ENCODE measurements at places on chromosomes 11 and 22. TPM values are rescaled to one million over a fixed set of nuclear protein-coding genes. Genes with fewer than 3 reads are reported as not detected.

GRCh38 chr11:46332568-46333393, 14.5 kb upstream of the DGKZ start:
- no peak overlapping the region for H3K27ac ChIP-seq
- H3K4me1 ChIP-seq = peaks cover 40% of the 10 kb centered on the region
- no peaks in the 10 kb centered on the region for H3K36me3 ChIP-seq
- DNase-seq = peak; percentile 89

GDPD4 gene
- total RNA-seq = not detected

CSF2RB gene
- total RNA-seq = 25.4 TPM

GRCh38 chr11:101726988-101727387, 143.2 kb upstream of the TRPC6 start:
- no peak overlapping the region for H3K4me3 ChIP-seq
- no peaks in the 10 kb centered on the region for H3K27me3 ChIP-seq
- no peaks in the 10 kb centered on the region for H3K36me3 ChIP-seq
- DNase-seq = no peak
- H3K27ac ChIP-seq = no peak overlapping the region

DNA sequence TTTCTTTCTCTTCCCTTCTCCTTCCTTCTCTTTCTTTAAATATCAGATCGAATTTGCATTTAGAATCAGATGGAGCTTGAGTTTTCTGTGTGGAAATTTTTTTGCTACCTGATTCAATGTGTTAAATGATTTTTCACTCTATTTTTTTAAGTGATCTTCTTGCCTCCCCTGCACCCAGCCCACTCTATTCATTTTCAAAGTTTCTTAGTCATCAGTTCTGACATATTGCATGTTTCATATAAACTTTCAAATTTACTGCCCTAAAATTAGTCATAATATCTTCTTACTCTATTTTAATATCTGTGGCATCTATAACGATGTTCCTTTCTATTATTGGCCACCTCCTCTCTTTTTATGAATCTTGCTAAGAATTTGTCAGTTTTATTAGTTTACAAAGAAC, 69.1 kb downstream of the MTNR1B start:
- H3K4me1 ChIP-seq = no peaks in the 10 kb centered on the region
- H3K4me3 ChIP-seq = no peak overlapping the region
- H3K27me3 ChIP-seq = no peaks in the 10 kb centered on the region
- H3K36me3 ChIP-seq = no peaks in the 10 kb centered on the region
- DNase-seq = no peak

GRCh38 chr11:66076561-66076960, 6.5 kb downstream of the PACS1 start:
- H3K4me3 ChIP-seq = no peak overlapping the region
- H3K4me1 ChIP-seq = peaks cover 33% of the 10 kb centered on the region
- DNase-seq = no peak
- H3K27me3 ChIP-seq = no peaks in the 10 kb centered on the region
- no peak overlapping the region for H3K27ac ChIP-seq

- H3K4me1 ChIP-seq = no peaks in the 10 kb centered on the region
- no peak overlapping the region for H3K4me3 ChIP-seq
- no peak for DNase-seq
These were observed 10.9 kb downstream of the PIH1D2 start for GRCh38 chr11:112062923-112063322.

- no peak overlapping the region for H3K27ac ChIP-seq
- H3K4me1 ChIP-seq = peaks cover 23% of the 10 kb centered on the region
- DNase-seq = no peak
- no peaks in the 10 kb centered on the region for H3K27me3 ChIP-seq
- no peak overlapping the region for H3K4me3 ChIP-seq
These were observed 42.8 kb upstream of the TCF20 start for GRCh38 chr22:42313204-42313603.

DNA sequence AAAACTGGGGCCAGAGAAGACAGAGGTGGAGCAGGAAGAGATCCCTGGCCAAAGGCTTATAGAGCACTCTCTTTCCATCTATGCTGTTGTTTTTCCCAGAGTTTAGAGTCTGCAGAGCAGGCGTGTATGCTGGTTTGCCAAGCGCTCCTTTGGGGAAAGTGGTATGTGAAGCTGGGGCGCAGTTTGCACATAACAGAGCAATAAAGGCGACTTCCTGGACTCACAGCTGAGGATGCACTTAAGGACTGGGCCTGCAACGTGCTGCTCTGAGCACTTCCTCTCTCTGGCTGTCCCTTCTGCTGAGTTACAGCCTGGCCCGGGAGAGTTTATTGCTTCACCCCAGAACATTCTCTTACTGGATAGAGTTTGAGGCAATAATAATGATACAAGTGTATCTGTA, 41.7 kb downstream of the THAP12 start:
- no peaks in the 10 kb centered on the region for H3K36me3 ChIP-seq
- H3K4me3 ChIP-seq = no peak overlapping the region
- H3K27me3 ChIP-seq = no peaks in the 10 kb centered on the region
- DNase-seq = peak; percentile 85

DNA sequence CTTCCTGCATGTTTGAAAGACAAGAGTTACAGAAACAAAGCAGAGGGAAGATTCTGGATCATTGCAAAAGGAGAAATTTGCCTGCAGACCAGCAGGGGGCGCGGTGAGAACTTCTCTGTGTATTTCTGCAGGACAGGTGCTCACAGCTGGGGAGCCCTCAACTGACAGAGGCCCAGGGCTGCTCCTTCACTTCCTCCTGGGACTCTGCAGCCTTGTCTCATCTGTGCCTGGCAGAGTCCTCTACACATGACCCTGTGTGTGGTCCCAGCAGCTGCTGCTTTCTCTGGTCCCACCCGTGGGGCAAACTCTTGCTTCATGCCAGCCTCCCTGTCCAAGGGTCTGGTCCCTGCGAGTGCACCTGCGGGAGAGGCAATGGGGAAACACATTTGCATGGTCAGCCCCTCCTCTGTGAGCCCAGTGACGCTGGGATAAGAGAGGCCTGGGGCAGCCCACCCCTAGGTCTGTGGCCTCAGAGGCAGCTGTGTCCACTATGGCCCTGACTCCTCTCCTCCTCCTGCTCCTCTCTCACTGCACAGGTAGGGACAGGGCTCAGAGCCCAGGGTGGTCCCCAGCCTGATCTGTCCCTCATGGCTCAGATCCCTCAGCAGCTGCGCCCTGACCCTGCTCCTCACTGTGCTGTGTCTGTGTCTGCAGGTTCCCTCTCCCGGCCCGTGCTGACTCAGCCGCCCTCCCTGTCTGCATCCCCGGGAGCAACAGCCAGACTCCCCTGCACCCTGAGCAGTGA, 43.2 kb upstream of the VPREB1 start:
- no peak for DNase-seq
- no peaks in the 10 kb centered on the region for H3K36me3 ChIP-seq
- H3K27ac ChIP-seq = no peak overlapping the region
- H3K4me3 ChIP-seq = no peak overlapping the region

- no peaks in the 10 kb centered on the region for H3K27me3 ChIP-seq
- peaks cover 100% of the 10 kb centered on the region for H3K4me1 ChIP-seq
- no peak for DNase-seq
- peak overlapping the region; percentile 91 for H3K27ac ChIP-seq
- no peaks in the 10 kb centered on the region for H3K36me3 ChIP-seq
These were observed 19.3 kb downstream of the MYH9 start for GRCh38 chr22:36368359-36368983.

- no peaks in the 10 kb centered on the region for H3K27me3 ChIP-seq
- no peak overlapping the region for H3K27ac ChIP-seq
- DNase-seq = no peak
- H3K4me1 ChIP-seq = peaks cover 13% of the 10 kb centered on the region
- no peak overlapping the region for H3K4me3 ChIP-seq
These were observed 313.0 kb downstream of the CTTN start for GRCh38 chr11:70711095-70711910.

DNA sequence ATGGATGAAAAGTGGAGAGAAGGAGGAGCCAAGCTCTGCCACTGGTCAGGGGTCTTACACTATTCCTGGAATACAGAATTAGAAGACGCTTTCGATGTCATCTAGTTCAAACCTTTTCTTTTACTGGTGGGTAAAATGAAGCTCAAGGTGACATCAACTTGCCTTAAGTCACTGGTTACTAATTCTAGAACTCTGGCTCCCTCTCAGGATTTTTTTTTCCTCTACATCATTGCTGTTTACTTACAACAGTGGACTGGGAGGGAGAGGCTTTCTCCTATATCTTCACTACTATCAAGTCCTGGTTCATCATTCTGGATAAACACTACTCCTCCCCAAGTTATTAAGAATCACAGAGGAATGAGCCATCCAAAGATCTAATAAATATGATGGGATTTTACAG, 82.9 kb downstream of the ETS1 start:
- H3K4me3 ChIP-seq = no peak overlapping the region
- DNase-seq = no peak
- peaks cover 98% of the 10 kb centered on the region for H3K4me1 ChIP-seq

DNA sequence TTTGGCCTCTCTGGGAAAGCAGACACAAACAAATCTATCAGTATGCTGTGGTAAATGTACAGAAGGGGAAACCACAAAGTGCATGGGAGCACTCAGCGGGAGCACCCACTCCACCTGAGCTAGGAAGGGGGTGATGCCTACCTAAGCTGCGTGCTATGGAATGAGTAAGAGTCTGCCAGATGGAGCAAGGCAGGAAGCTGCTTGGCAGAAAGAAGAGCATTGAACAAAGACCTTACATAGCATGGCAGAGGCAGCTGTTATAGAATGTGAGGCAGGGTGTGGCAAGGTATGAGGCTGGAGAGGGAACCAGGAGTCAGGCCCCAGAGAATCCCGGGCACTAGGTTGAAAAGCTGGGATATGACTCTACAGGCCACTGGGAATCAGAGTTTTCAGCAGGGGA, 13.8 kb upstream of the MTFP1 start:
- no peak overlapping the region for H3K27ac ChIP-seq
- no peaks in the 10 kb centered on the region for H3K4me1 ChIP-seq
- DNase-seq = no peak
- no peaks in the 10 kb centered on the region for H3K27me3 ChIP-seq
- peaks cover 10% of the 10 kb centered on the region for H3K36me3 ChIP-seq
- no peak overlapping the region for H3K4me3 ChIP-seq

- H3K27me3 ChIP-seq = no peaks in the 10 kb centered on the region
- H3K36me3 ChIP-seq = peaks cover 4% of the 10 kb centered on the region
- H3K27ac ChIP-seq = peak overlapping the region; percentile 18
- H3K4me3 ChIP-seq = no peak overlapping the region
- H3K4me1 ChIP-seq = peaks cover 50% of the 10 kb centered on the region
These were observed 53.9 kb downstream of the MICAL2 start for GRCh38 chr11:12164061-12165014.

PRRG4 gene
- 33.6 TPM for total RNA-seq

CDC45 gene
- not detected for total RNA-seq

DUSP18 gene
- 40.9 TPM for total RNA-seq

DNA sequence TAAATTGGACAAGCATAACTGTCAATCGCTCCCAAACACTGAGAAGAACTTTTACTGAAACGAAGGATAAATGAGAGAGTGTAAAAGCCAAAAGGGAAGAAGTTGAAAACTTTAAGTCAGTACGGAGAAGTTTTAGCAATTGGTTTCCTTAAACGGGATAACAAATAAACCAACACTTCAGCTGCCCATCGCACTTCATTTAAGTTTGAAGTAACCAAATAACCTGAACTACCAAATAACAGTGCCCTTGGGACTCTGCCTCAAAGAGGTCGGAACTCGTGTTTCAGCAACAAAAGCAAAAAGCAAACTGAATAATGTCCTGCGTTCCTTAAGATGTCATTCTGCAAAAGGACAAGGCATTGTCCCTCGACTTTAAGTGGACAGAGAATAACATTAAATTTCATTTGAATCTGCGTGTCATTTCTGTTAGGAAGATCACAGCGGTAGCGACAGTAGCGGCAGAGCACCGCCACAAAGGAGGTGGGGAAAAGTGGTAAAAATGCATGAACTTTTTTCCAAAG, 127.0 kb upstream of the C11orf58 start:
- DNase-seq = no peak
- no peaks in the 10 kb centered on the region for H3K36me3 ChIP-seq
- no peak overlapping the region for H3K4me3 ChIP-seq
- no peak overlapping the region for H3K27ac ChIP-seq

- H3K36me3 ChIP-seq = no peaks in the 10 kb centered on the region
- H3K27me3 ChIP-seq = no peaks in the 10 kb centered on the region
- no peak overlapping the region for H3K4me3 ChIP-seq
- no peak for DNase-seq
These were observed 109.5 kb downstream of the DBX1 start for GRCh38 chr11:20050551-20051333.

DNA sequence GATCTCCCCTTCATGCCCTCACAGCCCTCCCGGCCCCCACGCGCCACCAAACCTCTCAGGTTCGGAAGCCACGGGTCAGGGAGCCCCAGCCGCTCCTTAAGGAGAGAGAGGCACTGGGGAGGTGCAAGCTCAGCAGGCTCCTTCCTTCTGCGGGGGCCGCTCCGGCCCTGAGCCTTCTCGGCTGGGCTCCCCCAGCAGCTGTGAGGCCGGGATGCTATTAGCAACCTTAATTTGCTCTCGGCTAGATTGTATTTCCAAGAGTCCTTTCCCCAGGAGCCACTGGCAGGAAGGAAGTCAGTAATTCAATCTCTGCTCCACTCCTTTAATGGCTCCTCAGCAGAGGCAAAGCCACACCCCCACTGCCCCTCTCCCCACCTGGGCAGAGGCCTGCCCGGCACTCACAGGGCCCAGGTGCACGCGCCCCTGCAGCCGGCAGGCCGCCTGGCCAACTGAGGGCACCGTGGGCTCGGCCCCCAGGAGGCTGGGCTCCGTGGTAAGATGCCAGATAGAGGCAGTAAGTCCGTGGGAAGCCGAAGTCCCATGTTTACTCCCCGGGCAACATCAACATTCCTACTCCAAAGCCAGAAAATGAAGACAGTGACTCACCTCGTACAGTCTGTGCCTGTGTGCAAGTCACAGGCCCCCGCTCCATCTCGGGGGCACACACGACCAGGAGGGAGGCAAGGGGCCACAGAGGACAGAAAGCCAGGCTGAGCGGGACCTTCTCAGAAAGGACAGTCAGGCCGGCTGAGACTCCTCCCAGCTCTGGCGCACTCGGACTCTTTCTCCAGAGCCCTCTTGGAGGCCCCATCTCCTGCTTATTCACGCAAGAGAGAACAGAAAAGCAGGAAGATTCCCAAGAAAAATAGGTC, 5.2 kb downstream of the IGSF9B start:
- no peak overlapping the region for H3K27ac ChIP-seq
- no peak for DNase-seq
- H3K4me3 ChIP-seq = no peak overlapping the region
- H3K4me1 ChIP-seq = peaks cover 16% of the 10 kb centered on the region

- H3K27ac ChIP-seq = no peak overlapping the region
- no peak for DNase-seq
- no peaks in the 10 kb centered on the region for H3K36me3 ChIP-seq
- H3K27me3 ChIP-seq = no peaks in the 10 kb centered on the region
These were observed 173.3 kb downstream of the PGR start for GRCh38 chr11:100956351-100956750.

DNA sequence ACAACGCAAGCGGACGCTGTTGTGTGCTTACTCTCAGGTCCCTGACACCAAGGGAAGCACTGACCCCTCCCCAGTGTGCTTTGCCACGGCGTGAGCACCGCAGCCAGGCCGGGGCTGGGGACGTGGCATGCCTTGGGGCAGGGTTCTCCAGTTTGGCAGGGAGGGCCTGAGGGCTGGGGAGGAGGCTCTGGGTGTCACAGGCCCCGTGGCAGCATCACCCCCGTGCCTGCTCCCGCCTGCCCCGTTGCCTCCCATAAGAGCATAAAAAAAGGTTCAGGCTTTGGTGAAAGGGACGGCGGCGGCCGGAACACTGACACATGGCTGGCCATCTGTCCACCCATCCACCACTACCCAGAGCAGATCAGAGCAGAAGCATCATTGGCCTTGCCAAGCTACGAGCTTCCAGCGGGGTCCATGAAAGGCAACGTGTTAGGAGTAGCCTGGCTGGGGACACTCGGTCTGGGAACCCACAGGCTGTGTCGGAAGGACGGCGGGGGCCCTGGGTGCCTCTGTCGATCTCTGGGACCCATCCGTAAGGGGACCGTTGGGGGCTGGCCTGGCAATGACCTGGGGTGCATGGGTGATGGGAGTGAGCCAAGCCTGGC, 183.0 kb downstream of the IGLL1 start:
- peaks cover 2% of the 10 kb centered on the region for H3K4me1 ChIP-seq
- no peak overlapping the region for H3K4me3 ChIP-seq
- H3K27me3 ChIP-seq = no peaks in the 10 kb centered on the region
- no peaks in the 10 kb centered on the region for H3K36me3 ChIP-seq
- DNase-seq = peak; percentile 75
